ENCODE measurements at places on chromosomes 16 and 17.

DNA sequence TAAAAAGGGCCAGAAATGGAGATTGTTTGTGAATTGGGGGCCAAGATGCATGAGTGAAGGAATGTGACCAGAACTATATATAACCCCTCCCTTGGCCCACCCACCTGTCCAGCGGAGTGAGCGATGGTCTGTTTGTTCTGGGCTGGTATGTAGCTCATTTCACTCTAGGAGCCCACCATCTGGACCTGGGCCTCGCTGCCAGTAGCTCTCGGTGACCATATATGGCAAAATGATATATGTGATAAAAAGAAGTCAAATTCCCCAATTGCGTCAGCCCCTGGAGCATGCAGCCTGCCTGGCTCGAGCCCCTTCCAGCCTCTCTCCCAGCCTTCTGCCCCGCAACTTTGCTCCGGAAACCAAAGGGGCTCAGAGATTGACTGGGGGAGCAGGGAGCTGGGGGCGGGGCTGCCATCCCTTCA is 47.3 kb downstream of the CCDC42 start:
- peak; percentile 100 for DNase-seq

- no peak for DNase-seq
Observed at GRCh38 chr17:80996422-80997305, 5.0 kb downstream of the CHMP6 start.

- no peak for DNase-seq
Observed at GRCh38 chr17:28199728-28200127, 119.3 kb upstream of the TMEM97 start.

DNA sequence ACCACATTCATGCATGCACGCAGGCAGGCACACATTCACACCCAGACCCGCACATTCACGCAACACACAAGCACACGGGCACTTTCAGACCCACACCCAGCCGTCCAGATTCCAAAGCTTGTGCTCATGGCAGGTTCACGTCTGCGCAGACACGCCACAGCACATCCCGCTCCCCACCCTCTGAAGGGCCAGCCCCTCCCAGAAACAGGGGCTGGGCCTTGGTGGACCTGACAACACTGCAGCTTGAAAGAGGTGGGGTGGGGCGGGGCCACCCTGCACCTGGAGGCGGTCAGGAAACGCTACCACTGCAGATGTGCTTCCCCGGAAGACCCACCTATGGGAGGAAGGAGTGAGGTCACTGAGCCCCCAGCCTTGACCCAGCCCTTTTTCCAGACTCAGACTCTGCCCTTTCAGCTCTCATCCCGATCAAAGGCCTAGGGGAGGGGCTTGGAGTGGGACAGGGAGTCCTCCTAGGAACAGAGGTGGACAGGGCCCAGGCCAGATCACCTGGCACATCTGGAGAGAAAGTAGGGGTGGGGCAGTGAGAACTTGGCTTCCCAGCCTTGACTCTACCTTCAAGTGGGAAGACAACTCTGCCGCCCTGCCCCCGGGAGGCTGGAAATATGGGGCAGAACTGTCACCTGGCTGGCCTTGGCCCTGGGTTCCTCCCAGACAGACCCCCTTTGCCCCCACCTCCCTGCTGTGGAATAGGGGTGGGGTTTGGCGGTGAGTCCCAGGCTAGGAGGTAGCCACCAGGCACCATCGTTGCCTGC is 11.0 kb downstream of the P3H4 start:
- peak; percentile 72 for DNase-seq

- no peak for DNase-seq
Observed at GRCh38 chr17:19271780-19272357, 34.7 kb downstream of the EPN2 start.

DNA sequence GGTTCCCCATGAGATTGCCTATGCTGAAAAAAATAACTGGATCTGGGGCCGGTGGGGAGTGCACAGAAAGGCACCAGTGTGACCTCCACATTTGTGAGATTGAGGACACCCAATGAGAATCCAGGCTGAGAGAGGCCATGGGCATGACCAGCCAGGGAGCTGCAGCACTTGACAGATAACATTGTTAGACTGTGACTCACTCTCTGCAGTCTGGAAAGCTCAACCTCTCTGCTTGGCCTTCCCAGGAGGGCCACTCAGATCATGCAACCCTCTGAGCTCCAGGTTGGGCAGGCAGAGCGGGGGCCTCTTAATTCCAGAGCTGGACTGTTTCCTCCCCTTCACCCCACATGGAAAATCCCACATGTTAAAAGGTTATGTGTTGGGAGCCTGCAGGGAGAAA is 30.1 kb downstream of the FZD2 start:
- DNase-seq = peak; percentile 99

Measured in fibroblast of skin of abdomen (primary cell).